ENCODE measurements at places on chromosomes 6 and 20. TPM values are rescaled to one million over a fixed set of nuclear protein-coding genes. Genes with fewer than 3 reads are reported as not detected.

Gene HLA-DRB5
- total RNA-seq: not detected

Gene PCNA
- total RNA-seq: 344 TPM

Gene KDM1B
- total RNA-seq: 9.5 TPM

Gene FBXO30
- 3.9 TPM for total RNA-seq

Gene PTPRA
- total RNA-seq: 35.3 TPM

Measured in A549 treated with dexamethasone at 1 μM for 4 hours (cell line).